Glutamatergic neuron (in vitro differentiated cells): ENCODE measurements at places on chromosomes 3 and 15.
A peak's percentile ranks its signal among the peaks of the same experiment; 100 is the strongest.

GRCh38 chr3:159277814-159278213 lies 476.0 kb downstream of the MFSD1 start:
- no peaks in the 10 kb centered on the region for H3K36me3 ChIP-seq
- no peaks in the 10 kb centered on the region for H3K27me3 ChIP-seq
- H3K4me1 ChIP-seq, result no peaks in the 10 kb centered on the region
- H3K27ac ChIP-seq, result no peak overlapping the region
- no peak for DNase-seq

- H3K27ac ChIP-seq, result no peak overlapping the region
- H3K27me3 ChIP-seq, result peaks cover 7% of the 10 kb centered on the region
- peaks cover 6% of the 10 kb centered on the region for H3K36me3 ChIP-seq
- no peak for DNase-seq
- H3K4me1 ChIP-seq, result peaks cover 1% of the 10 kb centered on the region
- H3K4me3 ChIP-seq, result no peak overlapping the region
These were observed 6.4 kb upstream of the RTP3 start for GRCh38 chr3:46491089-46492070.

DNA sequence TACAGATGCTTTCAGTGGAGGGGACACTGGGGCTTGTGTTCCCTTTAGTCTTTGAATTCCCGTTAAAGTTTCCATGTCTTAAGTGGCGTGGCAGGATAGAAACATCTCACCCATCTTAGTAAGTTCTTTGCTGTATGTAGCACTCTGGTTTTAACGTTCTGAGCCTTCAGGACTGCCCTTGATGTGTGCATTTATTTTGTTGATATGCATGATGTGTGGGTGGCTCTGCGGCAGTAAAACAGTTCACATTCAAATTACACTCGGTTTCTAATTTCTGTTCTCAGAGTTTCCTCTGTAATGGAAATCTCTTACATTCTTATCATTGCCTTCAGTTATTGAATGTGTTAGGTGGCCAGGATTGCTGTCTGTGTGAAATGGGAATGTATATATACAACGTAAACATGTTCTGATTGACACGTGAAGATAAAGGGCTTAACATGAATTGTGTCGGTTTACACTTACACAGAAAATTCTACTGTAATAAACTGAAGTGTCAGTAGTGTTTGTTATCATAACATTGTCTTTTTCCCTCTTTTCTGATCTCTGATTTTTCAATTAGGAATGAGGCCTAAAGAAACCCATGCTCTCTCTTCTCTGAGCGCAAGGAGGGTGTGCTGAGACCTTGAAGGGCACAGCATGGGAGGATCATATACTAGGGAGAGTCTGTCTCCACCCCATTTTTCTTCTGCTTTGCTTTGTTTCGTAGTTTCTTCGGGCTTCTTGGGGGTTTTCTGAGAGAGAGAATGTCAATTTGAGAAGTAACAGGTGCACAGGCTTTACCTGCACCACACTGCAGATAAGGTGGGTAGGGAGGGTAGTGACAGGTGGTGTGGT lies 51.5 kb downstream of the IGF1R start:
- H3K36me3 ChIP-seq, result peaks cover 5% of the 10 kb centered on the region
- DNase-seq, result no peak
- H3K27ac ChIP-seq, result peak overlapping the region; percentile 96
- peaks cover 15% of the 10 kb centered on the region for H3K27me3 ChIP-seq
- H3K4me3 ChIP-seq, result peak overlapping the region; percentile 76
- H3K4me1 ChIP-seq, result peaks cover 62% of the 10 kb centered on the region

DNA sequence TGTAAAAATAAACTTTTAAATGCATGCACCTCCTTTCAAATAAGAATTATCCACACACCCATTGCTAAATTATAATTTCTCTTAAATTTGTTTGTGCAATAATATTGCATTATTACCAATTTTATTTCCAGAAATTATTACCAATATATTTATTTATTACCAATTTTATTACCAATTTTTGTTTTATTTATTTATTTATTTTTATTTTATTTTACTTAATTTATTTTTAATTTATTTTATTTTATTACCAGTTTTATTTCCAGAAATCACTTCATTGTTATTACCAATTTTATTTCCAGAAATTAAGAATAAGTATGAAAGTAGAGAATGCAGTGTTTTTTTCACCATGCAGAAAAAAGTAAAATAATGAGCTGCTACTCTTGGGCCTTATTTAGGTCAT lies 525.4 kb downstream of the NAALADL2 start:
- H3K4me3 ChIP-seq, result no peak overlapping the region
- no peaks in the 10 kb centered on the region for H3K27me3 ChIP-seq
- H3K36me3 ChIP-seq, result no peaks in the 10 kb centered on the region
- no peak overlapping the region for H3K27ac ChIP-seq

DNA sequence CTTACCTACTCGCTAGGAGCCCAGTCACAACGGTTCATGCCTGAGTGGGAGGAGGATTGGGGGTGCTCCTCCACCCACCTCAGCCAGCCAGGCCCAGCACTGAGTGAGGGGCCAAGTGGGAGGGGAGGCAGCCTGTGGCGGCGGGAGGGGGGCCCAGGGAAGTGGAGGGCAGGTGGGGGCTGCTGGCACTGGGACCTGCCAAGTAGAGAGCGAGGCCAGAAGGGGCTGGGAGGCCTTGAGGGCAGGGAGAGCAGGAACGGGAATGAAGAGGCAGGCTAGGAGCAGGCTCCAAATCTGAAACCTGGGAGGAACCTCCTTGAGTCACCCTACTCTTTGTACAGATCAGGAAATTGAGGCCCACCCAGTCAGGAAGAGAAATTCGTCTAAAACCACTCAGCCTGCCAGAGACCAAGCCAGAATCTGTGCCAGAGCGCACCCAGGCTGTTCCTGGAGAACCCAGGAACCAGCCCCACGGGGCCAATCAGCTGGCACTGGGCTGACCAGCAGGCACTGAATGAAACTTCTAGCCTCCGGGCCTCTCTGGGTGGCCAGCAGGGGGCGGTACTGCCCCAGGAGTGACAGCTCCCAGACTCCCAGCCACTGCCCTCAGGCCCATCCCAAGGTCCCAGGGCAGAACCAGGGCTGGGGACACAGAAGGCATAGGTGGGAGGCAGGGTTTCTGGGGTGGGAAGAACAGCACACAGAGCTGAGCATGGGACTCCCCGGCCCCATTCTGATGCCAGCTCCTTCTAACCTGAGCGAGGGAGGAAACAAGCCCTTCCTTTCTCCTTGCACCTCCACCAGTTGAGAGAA lies 14.8 kb upstream of the CYP11A1 start:
- H3K27ac ChIP-seq, result no peak overlapping the region
- peaks cover 5% of the 10 kb centered on the region for H3K27me3 ChIP-seq
- peaks cover 4% of the 10 kb centered on the region for H3K4me1 ChIP-seq
- no peaks in the 10 kb centered on the region for H3K36me3 ChIP-seq
- H3K4me3 ChIP-seq, result no peak overlapping the region
- DNase-seq, result peak; percentile 92

GRCh38 chr15:68177742-68178141 lies 27.4 kb downstream of the CALML4 start:
- no peaks in the 10 kb centered on the region for H3K36me3 ChIP-seq
- no peak overlapping the region for H3K4me3 ChIP-seq
- H3K27me3 ChIP-seq, result no peaks in the 10 kb centered on the region
- no peak for DNase-seq
- H3K4me1 ChIP-seq, result no peaks in the 10 kb centered on the region
- no peak overlapping the region for H3K27ac ChIP-seq

GRCh38 chr3:114839476-114839875 lies 307.6 kb downstream of the ZBTB20 start:
- no peaks in the 10 kb centered on the region for H3K27me3 ChIP-seq
- H3K4me3 ChIP-seq, result no peak overlapping the region
- no peak overlapping the region for H3K27ac ChIP-seq
- DNase-seq, result no peak
- no peaks in the 10 kb centered on the region for H3K4me1 ChIP-seq
- H3K36me3 ChIP-seq, result no peaks in the 10 kb centered on the region
